ENCODE measurements at places on chromosomes 1 and 21.

DNA sequence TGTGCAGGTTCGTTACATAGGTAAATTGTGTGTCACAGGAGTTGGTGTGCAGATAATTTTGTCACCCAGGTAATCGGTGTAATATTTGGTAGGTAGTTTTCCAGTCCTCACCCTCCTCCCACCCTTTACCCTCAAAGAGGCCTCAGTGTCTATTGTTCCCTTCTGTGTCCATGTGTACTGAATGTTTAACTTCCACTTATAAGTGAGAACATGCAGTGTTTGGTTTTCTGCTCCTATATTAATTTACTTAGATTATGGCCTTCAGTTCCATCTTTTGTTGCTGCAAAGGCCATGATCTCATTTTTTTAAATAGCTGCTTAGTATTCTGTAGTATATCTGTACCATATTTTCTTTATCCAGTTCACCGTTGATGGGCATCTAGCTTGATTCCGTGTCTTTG is 87.3 kb downstream of the RPS6KC1 start:
- DNase-seq = no peak

GRCh38 chr1:233252441-233252840 is 43.1 kb downstream of the PCNX2 start:
- DNase-seq = no peak

- no peak for DNase-seq
Observed at GRCh38 chr1:246343937-246344336, 163.1 kb downstream of the SMYD3 start.

GRCh38 chr1:151813271-151813977 is 8.2 kb upstream of the LINGO4 start:
- DNase-seq = no peak

- no peak for DNase-seq
Observed at GRCh38 chr21:36773995-36774394, 75.1 kb downstream of the SIM2 start.

DNA sequence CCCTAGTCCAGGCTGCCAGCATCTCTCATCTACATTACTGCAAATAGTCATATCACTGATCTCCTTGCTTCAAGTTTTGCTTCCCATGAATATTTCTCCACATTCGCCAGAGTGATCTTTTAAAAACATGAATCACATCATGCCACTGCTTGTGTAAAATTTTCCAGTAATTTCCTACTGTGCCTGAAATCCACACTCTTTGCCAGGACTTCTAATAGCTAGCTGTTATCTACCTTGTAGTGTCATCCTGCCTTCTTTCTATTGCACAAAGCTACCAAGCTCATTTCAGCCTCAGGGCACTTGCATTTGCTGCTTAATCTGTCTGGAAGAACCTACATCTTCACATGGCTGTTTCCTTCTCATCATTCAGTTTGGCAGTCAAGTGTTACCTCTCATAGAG is 33.9 kb upstream of the ZNF362 start:
- no peak for DNase-seq

GRCh38 chr1:180791806-180792205 is 120.9 kb upstream of the KIAA1614 start:
- DNase-seq = no peak

- DNase-seq = no peak
Observed at GRCh38 chr1:226086776-226087175, 24.3 kb downstream of the H3-3A start.

DNA sequence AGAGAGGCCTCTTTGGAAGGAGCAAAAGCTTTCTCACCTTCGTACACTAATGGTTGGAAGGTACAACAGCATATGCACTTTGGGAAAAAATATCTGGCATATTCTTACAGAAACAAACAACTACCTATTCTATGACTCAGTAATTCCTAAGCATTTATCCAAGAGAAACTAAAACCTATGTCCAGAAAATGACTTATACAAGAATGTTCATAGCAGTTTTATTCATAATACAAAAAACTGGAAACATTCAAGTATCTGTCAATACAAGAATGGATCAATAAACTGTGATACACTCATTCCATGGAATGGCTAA is 8.2 kb downstream of the NBPF1 start:
- no peak for DNase-seq

DNA sequence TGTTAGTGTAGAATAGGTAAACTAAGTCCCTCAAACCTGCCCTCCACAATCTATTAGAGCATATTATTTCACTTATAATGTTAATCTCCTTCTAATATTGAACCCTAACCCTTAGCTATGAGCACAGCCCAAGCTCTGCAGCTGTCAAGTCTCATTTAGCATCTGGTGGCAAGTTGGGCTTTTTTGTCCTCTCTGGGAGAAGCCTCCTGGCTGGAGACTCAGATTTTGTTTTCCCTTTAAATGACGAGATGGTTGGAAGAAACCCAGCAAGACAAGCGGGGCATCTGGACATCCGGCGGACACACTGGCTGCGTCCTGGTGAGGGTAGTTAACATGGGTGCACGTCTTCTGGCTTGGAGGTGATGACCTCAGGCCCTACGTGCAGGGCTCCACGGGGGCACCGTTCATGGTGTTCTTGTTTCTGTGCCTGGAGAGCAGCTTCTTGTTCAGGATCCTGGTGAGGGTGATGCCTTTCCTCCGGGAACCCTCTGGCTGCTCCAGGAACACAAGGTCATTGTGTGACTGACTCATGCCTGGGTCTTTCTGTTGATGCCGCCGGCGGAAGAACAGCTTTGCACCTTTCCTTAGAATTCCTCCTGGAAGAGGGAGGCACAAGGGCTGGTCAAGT is 9.7 kb upstream of the PRDM15 start:
- no peak for DNase-seq

- DNase-seq = no peak
Observed at GRCh38 chr1:21342961-21343838, 52.9 kb upstream of the ECE1 start.

DNA sequence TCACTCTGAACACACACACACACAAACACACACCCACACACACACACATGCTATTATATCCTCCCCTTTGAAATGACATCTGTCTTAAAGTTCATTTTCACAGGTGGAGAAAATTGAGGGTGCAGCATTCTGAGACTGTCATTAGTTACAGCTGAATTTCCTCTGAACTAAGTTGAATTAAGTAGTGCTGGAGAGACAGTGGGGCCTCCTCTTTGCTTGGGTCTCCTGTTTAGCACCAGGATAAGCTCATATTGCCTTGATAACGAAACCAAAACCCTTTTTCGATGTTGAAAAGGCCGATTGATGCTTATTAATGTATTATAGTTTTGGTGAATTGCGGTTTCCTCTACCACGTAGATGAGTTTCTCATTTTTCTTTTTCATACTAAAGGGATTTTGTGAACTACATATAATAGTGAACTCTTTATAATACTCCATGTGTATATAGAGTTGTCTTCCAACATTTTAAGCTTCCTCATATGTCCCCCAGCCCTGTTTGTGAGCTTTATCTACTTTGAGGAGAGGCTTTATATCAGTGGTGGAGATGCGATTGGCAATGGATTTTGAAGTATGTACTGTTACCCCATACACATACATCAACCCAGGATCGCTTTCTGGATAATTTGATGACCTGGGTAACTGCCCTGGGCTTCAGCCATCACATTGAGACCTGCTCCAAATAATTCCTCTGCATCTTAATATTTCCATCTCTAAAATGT is 17.4 kb downstream of the DYNLT5 start:
- DNase-seq = no peak

GRCh38 chr1:87224201-87224600 is 104.5 kb upstream of the LMO4 start:
- no peak for DNase-seq

DNA sequence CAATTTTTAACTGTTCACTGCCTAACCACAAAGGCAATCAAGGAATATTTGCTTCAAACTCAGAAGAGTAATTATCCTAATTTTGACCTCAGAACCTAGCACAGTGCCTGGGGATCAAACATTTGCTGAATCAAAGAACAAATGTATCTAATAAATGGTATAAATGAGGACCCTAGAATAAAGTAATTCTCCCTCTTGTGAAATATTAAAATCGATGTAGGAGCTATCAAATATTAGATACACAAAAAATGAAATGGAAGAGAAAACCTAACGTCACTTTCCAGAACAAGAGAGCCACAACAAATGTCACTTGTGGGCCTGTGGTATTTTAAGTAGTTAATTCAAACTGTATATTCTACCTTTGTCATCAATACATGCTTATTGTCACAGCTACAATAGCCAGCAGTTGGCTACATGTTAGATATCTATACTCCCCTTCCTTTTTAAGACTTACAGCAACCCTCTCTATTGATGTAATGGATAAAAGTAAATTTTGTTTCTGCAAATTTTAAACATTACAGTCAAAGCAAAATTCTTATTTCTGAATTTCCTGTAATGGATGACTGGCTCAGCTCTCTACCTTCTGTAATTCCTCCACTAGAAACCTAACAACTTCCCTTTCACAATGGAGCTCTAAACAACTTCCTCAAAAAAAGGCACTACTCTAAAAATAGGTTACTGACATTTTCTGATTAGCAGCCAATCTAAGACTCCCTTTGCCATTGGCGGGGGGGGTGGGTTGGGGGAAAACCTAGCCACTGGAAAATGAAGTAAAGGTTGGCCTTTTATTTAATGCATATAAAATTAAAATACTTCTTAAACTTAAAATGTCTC is 37.6 kb downstream of the PUM1 start:
- DNase-seq = no peak

GRCh38 chr1:81695741-81696140 is 105.0 kb upstream of the ADGRL2 start:
- no peak for DNase-seq

DNA sequence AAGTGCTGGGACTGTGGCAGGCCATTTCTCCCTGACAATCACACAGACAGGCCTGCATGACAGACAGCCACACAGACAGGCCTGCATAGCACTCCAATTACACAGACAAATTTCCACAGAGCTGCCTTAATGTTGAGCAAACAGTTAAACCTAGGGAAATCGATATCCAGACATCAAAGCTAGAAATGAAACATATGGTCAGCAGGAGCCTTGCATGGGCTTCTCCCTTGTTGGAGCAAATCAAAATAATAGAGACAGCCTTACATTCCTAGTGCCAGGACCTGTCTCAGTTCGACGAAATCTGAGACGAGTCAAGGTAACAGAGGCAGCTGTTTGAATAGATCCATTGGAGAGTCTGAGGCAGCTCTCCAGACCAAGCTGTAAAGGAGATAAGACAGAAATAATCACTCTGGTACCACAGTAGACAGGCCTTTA is 42.4 kb downstream of the OLFML3 start:
- DNase-seq = no peak

GRCh38 chr1:199308349-199308846 is 669.6 kb downstream of the PTPRC start:
- DNase-seq = no peak

DNA sequence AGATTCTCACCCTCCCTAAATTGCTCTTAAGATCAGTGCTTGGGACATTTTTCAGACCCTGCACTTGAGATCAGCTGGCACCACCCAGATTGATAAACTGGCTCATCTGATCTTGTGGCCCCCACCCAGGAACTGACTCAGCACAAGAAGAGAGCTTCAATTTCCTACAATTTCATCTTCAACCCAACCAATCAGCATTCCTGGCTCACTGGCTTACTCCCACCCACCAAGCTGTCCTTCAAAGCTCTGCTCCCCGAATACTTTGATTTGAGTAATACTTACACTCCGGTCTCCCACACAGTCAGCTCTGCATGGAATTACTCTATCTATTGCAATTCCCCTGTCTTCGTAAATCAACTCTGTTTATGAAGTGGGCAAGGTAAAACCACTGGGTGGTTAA is 461.9 kb upstream of the RGS18 start:
- no peak for DNase-seq

- no peak for DNase-seq
Observed at GRCh38 chr1:160009801-160010200, 22.0 kb downstream of the PIGM start.

DNA sequence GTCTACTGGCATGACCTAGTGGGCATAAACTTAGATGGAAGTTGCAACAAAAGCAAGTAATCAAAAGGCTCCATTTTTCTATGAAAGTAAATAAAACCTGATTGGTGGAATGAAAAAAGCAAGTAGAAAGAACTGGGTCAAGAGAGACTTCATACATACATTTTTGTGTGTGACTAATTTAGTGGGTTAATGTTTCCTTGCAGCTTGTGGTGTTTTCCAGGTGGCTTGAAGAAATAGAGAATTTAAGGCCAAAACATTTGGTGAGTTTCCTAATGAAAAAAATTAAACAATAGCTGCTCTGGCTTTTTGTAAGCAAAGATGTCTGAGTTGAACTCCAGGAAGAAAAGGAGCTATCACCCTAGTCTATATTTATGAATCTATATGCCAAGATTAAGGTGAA is 71.0 kb downstream of the ZC3H11B start:
- no peak for DNase-seq

DNA sequence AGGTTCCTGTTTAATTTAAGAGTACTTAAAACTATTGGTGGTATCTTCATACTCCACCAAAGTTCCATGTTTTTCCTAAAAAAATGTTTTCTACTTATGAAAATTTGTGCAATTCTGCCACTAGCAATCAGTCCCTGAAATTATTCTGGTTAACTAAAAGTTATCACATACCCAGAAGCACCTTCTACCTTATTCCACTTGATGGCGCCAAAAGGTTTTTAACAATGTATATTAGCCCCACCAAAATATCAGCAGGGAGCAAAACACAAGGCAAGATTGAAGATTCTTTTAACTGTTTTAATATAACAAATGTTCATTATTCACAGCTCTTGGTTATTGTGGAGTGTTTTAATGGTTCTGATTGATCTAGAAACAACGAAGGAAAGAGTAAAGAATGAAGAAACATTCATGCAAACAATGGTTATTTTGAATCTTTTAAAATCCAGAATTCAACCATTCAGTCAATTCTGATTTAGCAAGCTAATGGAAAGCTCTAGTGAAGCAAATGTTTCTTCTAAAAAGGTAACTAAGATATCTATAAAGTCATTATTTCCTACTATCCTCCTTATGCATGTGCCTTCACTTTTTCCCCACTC is 67.2 kb downstream of the TTLL7 start:
- no peak for DNase-seq

GRCh38 chr1:203041351-203041932 is 15.2 kb downstream of the PPFIA4 start:
- no peak for DNase-seq
